ENCODE measurements at places on chromosomes 6 and 20.

- no peak for DNase-seq
These were observed 931 bp downstream of the UFL1 start for GRCh38 chr6:96522465-96523009.

- DNase-seq = peak; percentile 69
These were observed 87.3 kb downstream of the SCML4 start for GRCh38 chr6:107736713-107737396.

GRCh38 chr20:5674176-5674660, 76.0 kb upstream of the SHLD1 start:
- DNase-seq = peak; percentile 15

GRCh38 chr6:31321005-31321707, 35.8 kb downstream of the HLA-B start:
- no peak for DNase-seq

DNA sequence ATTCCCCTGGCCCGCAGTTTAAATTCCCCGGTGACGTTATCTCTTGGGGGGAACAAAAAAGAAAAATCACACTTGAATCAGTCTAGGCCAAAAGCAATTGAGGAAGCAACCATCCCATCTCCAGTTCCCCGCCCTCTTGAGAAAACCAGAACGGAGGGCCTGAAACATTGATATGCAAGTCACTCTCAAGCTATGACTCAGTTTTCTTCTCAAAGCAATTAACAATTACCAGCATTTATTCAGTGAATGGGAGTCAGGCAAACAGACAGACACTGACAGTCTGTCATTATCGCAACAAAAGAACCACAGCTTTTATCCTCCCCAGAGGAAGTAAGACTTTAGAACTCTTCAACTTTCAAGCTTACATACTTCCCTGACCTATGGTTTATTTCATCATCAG, 100.9 kb downstream of the OPRM1 start:
- DNase-seq = no peak

- peak; percentile 44 for DNase-seq
These were observed 36.1 kb downstream of the GMDS start for GRCh38 chr6:2209226-2209809.

DNA sequence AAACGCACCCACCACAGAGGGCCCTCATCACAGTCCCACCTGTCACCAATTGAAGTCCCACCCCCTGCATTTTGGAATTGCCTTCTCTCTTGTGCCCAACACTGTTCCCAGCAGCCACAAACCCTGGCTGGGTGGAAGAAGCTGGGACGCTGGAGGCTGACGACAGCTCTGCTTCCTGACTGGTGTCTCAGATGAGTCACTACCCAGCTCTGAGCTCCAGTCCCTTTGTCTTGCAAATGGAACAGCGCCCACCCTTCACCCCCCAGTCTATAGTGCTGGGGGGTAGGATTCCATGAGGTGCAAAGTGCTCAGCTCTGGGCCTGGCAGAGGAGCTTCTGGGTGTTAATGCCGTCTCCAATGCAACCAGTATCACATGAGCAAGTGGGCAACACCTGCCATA, 85.3 kb downstream of the DLGAP4 start:
- DNase-seq = no peak

DNA sequence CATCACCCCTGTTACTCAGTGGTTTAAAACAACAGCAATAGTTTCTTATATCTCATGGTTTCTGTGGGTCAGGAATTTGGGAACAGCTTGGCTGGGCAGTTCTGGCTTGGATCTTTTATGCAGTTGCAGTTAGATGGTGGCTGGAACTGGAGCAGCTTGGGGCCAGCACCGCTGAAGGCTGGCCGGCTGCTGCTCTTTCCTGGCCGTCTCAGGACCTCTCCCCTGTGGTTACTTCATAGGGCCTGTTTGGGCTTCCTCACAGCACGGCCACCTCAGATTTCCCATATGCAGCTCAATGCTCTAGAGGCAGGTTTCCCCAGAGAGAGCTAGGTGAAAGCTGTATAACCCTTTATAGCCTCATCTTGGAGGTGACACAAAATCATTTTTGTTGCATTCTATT, 15.6 kb downstream of the PKIG start:
- DNase-seq = no peak

DNA sequence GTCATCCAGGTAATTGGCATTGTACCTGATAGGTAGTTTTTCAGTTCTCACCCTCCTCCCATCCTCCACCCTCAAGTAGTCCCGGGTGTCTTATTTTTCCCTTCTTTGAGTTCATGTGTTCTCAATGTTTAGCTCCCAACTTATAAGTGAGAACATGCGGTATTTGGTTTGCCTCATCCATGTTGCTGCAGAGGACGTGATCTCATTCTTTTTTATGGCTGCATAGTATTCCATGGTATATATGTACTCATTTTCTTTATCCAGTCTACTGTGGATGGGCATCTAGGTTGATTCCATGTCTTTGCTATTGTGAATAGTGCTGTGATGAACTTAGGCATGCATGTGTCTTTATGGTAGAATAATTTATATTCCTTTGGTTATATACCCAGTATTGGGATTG, 45.8 kb downstream of the RPRD1B start:
- DNase-seq = no peak

DNA sequence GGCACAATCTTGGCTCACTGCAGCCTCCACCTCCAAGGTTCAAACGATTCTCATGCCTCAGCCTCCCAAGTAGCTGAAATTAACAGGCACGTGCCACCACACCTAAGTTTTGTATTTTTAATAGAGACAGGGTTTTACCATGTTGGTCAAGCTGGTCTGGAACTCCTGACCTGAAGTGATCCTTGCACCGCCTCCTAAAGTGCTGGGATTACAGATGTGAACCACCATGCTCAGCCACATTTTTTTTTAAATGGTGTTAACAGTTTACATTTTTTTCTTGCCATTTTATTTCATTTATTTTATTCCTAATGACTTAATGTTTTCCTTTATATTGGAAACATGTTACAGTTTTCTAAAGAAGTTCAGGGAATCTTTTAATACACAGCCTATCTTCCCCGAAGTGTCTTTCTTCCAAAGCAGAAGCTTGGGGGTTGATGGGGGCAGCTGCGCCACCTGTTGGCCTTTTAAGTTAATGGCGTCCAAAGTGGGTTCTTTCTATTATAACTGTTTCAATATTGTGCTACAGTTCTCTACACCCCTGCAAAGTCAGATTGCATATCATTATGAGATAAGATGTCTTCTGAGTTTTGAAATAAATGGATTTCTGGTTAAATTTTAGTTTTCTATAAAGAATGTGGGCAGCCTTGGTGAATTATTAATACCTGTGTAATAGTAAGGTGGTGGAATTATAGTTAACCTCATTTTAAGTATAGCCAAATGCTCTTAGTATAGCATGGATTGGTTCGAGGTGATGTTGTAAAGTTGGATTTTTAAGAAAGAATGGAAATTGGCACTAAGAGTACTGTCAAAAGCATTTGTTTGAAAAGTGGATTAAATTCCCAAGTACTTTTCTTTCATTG, 42.0 kb upstream of the PLCG1 start:
- peak; percentile 70 for DNase-seq

DNA sequence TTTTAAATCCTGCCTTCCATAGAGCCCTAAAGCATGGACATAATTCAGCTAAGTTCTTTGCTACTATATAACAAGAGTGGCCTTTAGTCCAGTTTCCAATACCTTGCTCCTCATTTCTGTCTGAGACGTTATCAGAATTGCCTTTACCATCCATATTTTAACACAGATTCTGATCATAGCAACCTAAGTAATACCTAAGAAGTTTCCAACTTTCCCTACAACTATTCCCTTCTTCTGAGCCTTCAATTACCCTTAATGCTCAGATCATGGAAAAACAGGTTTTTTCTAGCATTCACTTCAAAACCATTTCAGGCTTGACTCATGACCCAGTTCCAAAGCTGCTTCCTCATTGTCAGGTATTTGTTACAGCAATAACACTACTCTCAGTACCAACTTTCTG, 367.1 kb downstream of the C6orf118 start:
- no peak for DNase-seq

- peak; percentile 28 for DNase-seq
These were observed 37.5 kb downstream of the AIG1 start for GRCh38 chr6:143098054-143098671.

GRCh38 chr6:15561447-15562199, 101.2 kb downstream of the DTNBP1 start:
- DNase-seq = no peak

DNA sequence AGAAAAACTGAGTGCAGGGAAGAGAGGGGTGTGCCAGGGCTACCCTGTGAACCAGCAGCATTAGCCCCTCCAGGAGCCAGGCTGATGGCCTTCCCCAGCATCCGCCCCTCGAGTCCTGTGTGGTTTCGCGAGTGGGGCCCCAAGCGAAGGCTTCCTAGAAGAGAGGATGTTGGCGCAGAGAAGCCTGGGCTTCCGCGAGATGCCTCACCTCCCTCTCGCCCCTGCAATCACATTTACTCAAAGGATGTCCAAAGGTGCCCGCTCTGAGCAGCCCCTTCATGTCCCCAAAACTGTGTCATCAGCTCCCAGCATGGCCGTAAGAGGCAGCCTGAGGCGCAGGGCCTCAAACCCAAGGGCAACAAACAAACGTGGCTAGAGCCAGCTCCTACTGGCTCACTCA, 111.7 kb downstream of the PREX1 start:
- peak; percentile 55 for DNase-seq

DNA sequence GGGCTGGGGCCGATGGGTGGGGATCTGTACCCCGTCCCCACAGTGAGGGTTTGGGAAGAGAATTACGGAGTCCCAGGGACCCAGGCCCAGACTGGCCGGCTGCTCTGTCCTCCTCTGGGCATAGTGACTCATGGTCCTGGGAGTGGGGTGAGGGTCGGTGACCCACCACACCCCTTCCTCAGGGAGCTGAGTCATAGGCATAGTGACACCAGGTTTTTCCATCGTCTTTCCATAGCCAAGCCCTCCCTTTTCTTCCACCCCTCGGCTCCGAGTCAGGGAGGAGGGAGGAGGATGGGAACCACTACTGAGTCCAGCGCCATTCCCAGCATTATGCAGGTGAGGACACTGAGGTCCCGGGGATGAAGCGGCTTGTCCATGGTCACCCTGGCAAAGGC, 8.9 kb downstream of the CYP21A2 start:
- DNase-seq = no peak

DNA sequence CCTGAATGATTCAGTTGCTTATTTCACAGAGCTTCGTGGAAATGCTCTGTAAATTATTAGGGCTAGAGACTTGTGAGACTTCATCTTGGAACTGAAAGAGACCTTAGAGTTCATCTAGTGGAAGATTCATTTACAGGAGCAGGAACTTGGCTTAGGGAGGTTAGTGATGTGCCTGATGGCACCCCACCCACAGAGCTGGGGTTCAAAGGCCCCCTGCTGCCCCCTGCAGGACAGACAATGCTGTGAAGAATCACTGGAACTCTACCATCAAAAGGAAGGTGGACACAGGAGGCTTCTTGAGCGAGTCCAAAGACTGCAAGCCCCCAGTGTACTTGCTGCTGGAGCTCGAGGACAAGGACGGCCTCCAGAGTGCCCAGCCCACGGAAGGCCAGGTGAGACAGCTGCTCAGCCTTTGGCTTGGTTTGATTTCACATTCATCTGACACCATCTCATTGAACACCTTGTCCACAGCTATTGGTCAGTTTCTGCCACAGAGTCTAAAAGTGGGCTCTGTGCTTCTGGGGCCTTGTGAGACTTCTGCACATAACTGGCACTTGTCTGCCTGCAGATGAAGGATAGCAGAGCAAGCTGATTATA, 25.1 kb downstream of the MYBL2 start:
- DNase-seq = peak; percentile 50
